ENCODE measurements at places on chromosomes 13 and 19.

DNA sequence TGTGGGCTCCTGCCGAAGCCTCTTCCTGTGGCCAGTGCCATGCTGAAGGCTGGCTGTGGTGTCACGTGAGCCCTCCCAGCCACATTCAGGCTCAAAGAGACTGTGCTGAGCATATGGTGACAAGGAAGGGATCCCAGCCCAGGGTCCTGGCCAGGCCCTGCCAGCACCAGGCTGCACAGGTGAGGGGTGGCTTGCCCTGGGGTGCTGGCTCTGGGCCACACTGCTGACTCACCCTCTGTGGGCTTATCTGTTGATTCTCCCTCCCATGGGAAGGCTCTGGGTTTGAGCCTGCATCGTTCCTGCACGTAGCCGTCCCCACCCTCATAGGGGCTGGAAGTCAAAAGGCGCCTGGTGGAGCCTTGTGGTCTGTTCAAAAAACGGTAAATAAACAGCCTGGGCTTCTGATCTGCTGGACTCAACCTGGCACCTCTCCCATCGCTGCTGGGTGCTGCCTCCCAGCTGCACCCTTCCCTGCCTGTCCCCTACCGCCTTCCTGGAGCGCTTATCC, 31.1 kb downstream of the DNM2 start:
- no peak for DNase-seq

DNA sequence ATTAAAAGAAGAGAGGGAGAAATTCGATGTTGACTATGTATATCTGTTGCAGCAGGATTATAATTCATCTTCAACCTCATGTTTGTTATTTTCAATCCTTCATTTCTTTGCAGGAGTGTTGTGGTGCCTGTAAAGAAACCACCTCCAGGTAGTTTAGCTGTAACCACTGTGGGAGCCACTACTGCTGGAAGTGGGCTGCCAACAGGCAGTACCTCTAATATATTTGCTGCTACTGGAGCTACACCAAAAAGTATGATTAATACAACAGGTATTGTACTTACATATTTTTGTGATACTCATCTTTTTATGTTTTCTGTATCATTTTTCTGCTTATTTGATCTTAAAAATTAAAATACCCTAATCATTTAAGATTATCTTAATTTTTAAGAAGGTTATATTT, 266.5 kb downstream of the NBEA start:
- no peak for DNase-seq

DNA sequence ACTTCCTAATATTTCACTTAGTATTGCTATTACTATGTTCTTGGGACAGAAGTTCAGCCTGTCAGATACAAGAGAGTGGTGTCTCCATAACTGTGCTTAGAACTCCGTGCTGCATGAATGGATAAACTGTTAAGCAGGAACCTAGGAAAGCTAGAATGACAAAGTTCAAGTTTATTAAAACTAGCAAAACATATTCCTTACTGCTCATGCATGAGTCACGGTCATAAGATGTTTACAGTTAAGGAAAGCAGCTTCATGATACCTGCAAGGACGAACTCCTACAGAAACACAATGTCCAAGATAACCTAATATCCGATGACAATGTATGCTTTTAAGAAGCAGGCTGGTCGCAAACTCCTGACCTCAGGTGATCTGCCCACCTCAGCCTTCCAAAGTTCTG, 6.0 kb upstream of the ZNF765 start:
- no peak for DNase-seq

DNA sequence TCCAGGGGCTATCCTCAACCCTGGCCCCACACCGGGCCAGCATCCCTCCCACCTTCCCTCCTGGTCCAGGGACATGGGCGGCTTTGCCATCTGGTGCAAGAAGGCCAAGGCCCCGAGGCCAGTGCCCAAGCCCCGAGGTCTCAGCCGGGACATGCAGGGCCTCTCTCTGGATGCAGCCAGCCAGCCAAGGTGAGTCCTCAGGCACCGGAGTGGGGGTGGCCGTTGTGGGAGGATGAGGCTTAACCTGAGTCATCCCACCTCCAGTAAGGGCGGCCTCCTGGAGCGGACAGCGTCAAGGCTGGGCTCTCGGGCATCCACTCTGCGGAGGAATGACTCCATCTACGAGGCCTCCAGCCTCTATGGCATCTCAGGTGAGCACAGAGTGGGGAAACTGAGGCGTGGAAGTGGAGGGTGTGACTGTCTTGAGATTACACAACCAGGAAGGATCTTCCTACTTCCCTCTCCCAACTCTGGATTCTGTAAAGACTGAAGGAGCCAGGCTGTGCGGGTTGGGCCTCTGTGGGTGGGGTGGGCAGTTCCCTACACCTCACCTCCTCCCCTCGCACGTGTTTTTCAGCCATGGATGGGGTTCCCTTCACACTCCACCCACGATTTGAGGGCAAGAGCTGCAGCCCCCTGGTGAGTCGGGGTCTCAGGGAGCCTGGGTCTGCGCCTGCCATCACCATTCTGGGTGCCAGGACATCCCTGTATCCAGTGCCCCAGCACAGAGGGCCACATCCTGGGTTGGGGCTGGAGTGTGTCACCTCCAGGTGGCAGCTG, 3.8 kb downstream of the MVB12A start:
- no peak for DNase-seq

- no peak for DNase-seq
Observed at GRCh38 chr19:44260695-44261446, 1.2 kb downstream of the ZNF233 start.
